ENCODE measurements at places on chromosomes 1 and 21. TPM values are rescaled to one million over a fixed set of nuclear protein-coding genes. Genes with fewer than 3 reads are reported as not detected.

The SLC1A7 gene
- 0.03 TPM for polyA plus RNA-seq

The BRINP3 gene
- polyA plus RNA-seq, result 0.09 TPM

The NHLH2 gene
- polyA plus RNA-seq, result 0.89 TPM

The CA6 gene
- polyA plus RNA-seq, result not detected

The HLX gene
- 0.17 TPM for polyA plus RNA-seq

The EPHA10 gene
- 1.2 TPM for polyA plus RNA-seq

DNA sequence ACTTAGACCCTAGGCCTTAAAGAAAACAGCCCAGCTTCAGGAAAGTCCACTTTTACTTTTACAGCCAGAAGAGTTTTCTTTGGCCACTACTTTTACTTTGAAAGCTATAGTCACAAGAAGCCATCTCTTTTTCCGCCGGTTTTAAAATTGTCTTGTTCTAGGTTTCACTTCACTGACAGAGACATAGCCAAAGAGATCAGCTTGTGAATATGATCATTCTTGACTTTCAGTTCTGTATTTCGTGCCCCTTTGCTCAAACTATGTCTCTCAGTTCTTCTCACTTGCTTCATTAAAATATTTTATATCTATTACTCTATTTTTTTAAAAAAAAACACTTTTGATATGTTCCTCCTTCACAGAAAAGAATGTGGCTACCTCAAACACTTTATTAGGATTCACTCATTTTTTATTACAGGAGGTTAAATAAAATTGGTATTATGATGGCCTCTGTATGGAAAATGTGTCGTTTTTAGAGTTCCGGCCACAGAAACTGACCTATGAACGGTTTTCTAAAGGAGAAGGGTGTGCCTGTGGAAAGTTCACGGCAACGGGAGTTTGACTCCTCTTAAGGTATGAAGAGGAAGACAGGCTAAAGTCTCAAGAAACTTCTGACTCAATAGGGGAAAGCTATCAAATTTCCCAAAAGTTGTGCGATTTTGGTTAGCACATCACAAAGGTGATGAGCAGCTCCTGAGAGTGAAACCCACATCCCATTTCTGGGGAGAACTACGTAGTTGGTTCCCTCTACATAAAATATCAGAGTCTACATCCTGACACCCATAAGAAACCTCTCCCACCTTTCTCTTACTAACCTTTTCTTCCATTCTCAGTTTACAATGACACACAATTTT is 1.2 kb downstream of the MCOLN2 start:
- DNase-seq, result no peak

GRCh38 chr1:50268049-50268448 is 155.2 kb downstream of the DMRTA2 start:
- no peak for DNase-seq

DNA sequence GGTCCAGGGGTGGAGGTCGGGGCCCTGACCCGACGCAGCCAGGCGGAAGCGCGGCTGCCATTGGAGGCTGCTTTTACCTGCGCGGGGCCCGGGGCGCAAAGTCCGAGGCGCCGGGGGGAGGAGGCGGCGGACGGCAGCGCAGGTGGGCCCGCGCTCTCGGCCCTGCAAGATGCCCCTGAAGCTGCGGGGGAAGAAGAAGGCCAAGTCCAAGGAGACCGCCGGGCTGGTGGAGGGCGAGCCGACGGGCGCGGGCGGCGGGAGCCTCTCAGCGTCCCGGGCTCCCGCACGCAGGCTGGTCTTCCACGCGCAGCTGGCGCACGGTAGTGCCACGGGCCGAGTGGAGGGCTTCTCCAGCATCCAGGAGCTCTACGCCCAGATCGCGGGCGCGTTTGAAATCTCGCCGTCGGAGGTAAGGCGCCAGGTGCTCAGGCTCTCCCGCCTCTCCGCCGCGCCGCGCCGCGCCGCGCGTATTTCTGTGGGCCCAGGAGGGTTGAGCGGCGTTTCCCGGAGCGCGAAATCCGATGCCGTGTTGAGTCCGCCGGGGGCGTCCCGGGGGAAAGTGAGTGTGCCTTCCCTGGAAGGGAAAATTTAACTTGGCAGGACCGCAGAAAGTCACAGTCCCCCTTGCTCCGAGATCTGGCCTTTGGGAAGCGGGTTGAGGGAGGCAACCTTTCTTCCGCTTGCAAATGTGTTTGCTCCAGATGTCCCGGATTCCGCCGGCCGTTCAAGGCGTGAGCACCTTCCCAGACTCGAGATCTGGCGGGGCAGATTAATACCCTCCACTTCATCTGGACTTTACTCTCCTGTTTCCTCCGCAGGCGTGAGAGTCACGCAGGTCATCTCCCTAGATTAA is at the start of gene GIPC2:
Gene GIPC2 (plus strand): TSS at position 41 of the 853 bp plus-strand sequence. CDS start 129 bp downstream, at position 170.
- peak; percentile 76 for DNase-seq

- DNase-seq, result no peak
Observed at GRCh38 chr1:243710467-243710866, 139.6 kb downstream of the AKT3 start.

- peak; percentile 1 for DNase-seq
Observed at GRCh38 chr1:102434421-102434820, 437.7 kb upstream of the OLFM3 start.

DNA sequence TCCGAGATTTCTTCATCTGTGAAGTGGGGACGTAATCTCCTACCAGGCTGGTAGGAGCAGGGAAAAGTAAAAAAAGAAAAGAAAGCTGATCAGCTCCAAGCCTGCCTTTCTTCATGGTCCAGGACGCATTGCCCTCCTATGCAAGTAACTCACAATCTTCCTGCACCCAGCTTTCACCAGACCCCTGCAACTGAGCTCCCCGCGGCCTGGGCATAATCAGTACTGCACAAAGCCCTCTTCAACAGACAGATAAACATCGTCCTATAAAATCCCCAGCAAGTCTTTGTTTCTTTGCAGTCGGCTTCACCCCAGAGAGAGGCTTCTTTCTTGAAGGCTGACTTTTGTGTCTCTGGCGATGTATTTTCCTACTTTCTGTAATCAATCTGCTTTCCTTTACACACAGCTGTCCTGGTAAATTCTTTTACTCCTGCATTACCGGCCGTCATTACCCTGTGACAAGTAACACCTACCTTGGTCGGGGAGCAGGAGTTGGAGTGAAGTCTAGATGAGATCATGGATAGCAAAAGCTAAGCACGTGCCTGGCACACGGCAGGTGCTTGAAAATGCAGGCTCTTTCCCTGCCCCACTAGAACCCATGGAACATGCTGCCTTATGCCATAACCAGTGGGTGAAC is 8.3 kb downstream of the PADI1 start:
- DNase-seq, result no peak

DNA sequence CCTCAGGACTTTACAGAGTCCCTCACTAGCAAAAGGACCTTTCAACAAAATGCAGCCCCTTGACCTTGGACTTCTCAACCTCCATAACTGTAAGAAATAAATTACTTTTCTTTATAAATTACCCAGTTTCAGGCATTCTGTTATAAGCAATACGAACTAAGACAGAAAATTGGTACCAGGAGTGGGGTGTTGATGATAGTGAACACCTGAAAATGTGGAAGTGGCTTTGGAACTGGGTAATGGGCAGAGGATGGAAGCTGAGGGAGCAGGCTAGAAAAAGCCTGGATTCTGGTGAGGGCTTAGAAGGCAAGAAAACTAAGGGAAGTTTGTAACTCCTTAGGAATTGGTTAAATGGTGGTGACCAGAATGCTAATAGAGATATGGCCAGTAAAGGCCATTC is 46.8 kb downstream of the DSCAM start:
- no peak for DNase-seq

DNA sequence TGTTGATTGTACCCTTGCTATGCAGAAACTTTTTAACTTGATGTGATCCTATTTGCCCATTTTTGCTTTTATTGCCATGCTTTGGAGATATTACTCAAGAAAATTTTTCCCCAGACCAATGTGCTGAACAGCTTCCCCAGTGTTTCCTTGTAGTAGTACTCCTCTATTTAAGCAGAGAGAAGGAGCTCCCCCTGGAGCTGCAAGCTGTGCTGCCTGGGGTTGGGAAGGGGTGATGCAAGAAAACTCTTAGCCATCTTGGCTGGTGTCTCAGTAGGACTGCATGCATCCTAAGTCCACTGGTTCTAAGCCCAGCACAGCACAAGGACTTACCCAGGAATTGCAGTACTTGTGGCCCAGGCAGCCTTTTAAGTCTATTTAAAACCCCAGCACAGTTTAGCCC is 121.6 kb downstream of the NTMT2 start:
- no peak for DNase-seq

DNA sequence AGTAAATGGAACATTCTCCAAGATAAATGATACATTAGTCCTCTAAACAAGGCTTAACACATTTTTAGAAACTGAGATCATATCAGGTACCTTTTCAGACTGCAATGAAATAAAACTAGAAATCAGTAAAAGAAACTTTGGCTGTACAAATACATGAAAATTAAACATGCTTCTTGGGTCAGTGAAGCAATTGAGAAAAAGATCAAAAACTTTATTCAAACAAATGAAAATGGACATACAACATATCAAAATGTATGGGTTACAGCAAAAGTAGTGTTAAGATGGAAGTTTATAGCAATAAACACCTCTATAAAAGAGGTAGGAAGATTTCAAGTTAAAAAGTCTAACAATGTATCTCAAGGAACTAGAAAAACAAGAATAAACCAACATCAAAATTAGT is 598.5 kb downstream of the SMYD3 start:
- no peak for DNase-seq

- no peak for DNase-seq
Observed at GRCh38 chr1:56382929-56383328, 196.4 kb downstream of the PLPP3 start.

DNA sequence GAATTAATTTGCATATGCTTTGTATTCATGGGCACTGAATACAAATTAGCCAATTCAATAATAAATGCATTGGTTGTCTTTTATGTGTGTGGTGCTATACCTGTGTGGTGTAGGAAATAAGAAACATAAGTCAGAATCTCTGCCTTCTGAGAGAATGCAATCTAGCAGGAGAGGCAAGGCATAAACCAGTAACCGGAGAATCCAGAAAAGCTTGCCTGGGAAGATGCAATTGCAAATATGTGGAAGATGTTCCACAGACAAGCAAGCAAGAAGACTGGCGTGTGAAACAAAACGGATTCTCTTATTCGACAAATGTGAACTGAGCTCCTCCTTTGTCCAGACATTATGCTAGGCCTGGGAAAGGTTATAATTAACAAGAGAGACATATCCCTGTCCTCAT is 134.3 kb downstream of the NR5A2 start:
- DNase-seq, result no peak

GRCh38 chr1:219427403-219427802 is 185.5 kb downstream of the ZC3H11B start:
- DNase-seq, result no peak

GRCh38 chr1:194060481-194060880 is 874.1 kb upstream of the B3GALT2 start:
- no peak for DNase-seq

- no peak for DNase-seq
Observed at GRCh38 chr1:230435108-230435507, 9.0 kb upstream of the PGBD5 start.

GRCh38 chr1:65791396-65791795 is 1.3 kb upstream of the PDE4B start:
- no peak for DNase-seq

DNA sequence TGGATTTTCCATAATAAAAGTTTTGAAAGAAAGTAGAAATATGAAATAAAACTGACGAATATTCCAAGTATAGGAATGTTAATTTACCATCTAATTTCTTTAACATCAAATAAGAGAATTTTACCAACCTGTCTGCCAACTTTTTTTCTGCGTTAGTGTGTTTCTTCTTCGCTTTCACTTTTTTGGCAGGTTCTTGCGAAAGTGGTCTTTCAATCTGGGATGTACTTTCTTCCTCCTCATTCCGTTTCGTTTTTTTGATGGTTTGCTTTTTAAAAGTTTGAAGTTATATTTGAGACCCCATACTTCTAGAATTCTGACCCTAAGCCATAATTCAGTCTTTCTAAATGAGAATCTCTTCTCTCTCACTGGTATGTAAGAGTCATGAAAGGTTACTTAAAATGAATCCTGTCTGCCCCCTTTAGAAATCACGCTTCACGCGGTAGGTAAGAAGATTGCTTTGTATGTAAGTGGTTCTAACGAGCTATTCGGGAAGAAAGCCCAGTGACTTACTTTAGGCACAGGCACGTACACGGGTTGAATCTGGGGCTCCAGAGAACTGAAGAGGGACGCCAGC is 580 bp downstream of the RBM34 start:
- DNase-seq, result no peak

DNA sequence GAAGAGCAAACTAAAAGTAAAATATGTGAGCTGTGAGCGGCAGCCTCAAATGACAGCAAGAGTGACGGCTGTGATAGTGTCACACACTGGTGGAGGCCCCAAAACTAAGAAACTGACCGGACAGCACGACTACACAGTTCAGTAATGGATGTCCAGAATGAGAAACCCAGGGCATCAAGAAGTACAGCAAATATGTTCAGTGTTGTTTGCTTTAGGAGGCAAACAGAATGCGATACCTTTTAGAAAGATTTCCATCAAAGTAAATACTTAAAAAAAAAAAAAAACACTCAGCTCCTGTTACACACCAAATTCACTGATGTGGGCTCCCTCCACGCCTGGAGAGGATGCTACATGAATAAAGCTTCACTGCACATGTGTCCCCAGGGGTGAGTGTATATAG is 1.1 kb upstream of the PKP1 start:
- no peak for DNase-seq

DNA sequence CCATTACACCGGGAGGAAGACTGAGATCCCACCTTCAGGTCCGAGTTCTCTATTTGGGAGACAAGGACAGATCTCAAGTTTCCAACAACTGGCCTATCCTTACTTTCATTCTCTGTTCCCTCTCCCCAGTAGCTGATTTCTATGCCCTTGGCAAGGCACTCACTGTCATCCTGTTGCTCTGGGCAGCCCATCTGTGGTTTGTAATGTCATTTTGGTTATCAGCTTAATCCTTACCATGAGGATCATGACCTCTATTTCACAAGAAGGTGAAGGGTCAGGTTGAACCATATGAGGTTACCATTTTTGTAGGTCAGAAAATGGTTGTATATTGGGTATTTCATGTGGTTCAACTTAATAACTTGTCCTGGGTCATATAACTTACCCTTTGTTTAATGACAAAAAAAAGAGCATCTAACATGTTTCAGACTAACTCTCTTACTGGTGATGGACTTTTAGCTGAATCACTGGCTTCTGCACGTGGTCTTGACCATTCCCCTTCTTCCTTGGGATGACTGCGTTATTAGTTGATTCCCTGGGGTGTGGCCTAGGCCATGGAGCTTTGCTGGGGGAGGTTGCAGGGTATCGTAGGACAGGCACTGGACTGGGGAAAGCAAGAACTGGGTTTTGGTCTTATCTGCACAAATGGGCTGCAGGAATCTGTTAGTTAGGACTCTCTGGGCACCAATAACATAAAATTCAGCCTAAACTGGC is 120.2 kb downstream of the ACTL8 start:
- no peak for DNase-seq

GRCh38 chr1:153659656-153660055 is 1.2 kb downstream of the SNAPIN start:
- DNase-seq, result no peak

- DNase-seq, result no peak
Observed at GRCh38 chr1:54417123-54417522, 10.9 kb upstream of the SSBP3 start.

GRCh38 chr1:154714638-154715037 is 106.7 kb upstream of the ADAR start:
- DNase-seq, result no peak
